Right forelimb (tissue), 1 donor: ENCODE measurements at places on chromosomes 3 and 15.

DNA sequence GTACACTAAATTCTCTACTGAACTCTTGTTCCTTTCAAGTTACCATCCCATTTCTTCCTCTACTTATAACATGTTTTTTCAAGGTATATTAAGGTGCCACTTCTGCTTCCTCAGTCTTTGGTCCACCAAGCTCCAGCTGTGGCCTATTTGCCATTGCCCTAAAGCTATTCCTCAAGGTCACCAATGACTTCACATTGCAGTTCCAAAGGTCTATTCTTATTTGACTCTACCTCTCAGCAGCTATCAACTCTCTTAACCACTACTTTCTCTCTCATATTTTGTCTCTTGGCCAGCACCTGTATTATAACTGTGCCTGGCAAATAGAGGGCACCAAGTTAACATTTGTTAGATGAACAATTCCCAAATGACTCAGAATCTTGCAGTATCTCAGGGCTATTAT is 354.7 kb downstream of the PLCL2 start:
- no peak for DNase-seq

- no peak for DNase-seq
These were observed 207.2 kb upstream of the GBE1 start for GRCh38 chr3:81968658-81969057.

DNA sequence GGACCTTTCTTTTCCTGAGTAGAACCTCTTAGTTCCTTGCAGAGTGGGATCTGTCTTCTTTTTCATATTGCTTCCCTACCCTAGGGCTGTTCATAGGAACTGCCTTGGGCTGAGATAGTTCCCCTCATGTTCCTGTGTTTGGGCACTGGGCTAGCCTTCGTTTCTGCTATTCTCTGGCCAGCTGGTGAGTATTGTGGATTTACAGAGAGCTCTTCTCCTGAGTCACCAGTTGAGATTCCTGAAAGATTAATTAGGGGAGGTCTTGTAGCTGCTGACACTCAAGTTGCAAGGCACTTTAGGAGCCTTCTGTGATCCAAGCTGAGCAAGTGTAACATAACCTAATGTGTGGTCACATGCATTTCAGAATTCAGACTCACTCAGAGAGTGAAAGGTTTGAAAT is 30.7 kb downstream of the CHD2 start:
- no peak for DNase-seq

- DNase-seq: no peak
These were observed 11.5 kb downstream of the CRYGS start for GRCh38 chr3:186532598-186533072.

GRCh38 chr3:182697345-182697919 is 95.9 kb upstream of the ATP11B start:
- no peak for DNase-seq

GRCh38 chr3:142276781-142277180 is 51.4 kb upstream of the GK5 start:
- DNase-seq: no peak

- no peak for DNase-seq
These were observed 160.5 kb upstream of the NR2E3 start for GRCh38 chr15:71649894-71650293.

DNA sequence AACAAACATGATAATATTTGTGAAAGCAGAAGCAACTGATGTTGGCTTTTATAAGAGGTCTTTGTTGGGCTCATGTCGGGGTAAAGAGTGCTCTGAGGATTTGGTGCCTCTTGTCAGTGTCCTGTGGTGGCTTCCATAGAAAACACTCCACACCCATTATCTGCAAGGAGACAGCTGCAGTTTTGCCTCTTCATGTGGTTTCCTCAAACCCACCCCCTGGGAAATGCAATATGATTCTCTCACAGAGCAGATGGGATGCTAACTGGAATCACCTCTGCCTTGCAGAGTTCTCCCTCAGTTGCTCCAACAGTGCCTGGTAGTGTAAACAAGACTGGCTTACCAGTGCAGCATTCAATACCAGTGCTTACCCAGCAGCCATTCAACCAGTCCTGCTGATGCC is 771.4 kb upstream of the CFAP20DC start:
- no peak for DNase-seq

DNA sequence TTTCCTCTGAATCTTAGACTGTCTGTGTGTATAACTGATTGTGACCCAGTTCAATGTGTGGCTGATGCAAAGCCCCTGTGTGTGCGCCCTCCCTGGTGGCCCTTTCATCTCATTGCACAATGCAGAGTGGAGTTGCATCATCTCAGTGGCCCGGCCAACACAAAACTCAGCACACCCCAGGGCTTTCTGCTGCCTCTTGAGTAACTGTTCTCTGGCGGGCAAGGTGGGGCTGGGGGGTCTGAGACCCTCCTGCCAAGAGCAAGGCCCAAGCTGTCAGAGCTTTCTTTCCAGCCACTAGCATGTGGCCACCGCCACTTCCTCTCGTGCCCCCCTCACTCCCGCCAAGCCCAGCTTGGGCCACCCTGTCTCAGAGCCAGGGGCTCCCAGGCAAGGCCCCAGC is 80.7 kb upstream of the ALDH1L1 start:
- DNase-seq: no peak

DNA sequence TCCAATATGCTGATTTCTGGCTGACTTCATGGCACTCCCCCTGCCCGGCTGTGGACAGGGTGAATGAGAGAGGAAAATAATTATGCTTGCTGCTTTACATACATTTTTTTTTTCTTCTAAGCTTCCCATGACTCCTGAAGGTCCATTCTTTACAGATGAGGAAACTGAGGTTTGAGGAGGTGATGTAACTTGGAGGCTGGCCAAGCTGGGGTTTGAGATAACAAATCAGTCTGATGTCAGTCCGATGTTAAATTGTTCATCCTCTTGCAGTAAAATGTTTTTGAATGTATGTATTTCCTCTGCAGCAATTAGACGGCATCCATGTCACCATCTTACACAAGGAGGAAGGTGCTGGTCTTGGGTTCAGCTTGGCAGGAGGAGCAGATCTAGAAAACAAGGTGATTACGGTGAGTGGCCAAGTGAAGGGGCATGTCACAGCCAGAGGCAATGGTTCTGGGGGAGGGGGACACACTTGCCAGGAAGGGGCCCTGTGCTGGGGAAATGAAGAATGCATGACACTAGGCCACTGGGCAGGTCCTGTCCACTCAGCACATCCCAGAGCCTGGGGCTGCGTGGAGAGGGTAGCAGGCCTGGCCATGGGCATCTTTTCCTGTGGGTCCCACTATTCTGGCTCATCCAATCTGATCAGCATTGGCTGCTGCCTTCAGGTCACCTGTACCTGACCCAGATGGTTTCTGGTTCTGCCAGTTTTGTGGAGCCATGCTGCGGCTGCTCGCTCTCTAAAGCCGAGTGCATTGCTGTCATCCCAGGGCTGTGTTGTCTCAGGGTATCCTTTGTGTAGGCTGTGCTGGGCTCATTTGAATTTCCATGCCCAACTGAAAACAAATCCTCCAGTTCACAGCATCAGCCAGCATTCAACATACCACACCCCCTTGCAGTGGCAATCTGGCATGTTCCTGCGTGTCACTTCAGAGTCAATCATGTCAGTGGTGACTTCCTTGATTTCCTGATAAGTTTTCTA is 20.4 kb downstream of the STARD5 start:
- DNase-seq: no peak

GRCh38 chr3:23600167-23600871 is 205.4 kb upstream of the UBE2E1 start:
- DNase-seq: no peak

GRCh38 chr3:61378311-61378710 is 127.1 kb upstream of the FHIT start:
- DNase-seq: no peak

DNA sequence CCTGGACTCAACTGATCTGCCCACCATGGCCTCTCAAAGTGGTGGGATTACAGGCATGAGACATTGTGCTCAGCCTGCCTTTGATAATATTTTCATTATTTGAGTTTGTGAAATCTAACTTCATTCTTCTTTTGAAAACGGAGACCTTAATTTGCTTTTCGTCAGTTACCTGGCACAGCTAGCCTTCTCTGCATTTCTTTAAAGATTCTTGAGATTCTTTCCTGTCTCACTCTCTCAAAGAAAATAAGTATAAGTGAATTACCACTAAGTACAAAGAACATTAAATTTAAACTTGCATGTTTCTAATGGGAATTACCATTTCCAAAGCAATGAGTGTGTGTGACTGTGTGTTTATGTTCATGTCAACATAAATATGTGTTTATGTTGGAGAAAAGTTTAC is 187.9 kb downstream of the NFKBIZ start:
- DNase-seq: no peak

DNA sequence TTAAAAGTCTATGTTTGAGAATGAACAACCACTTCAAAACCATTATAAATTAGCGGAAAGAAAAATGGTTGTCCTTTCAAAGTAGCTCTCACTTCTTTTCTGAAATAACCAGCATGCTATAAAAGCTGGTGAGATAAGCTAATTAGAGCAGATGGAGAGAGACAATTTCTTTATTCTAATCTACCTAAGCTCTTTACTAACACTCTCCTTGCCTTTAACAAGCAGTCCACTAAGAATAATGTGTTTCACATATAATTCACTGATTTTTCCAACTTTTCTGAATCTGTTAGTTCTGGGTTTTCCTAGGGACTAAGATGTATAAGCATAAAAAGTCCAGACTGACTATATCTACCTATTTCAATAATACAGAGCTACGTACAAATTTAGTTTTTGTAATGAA is at the start of gene IMPG2:
Gene IMPG2, minus strand, starts transcription at position 101 of the 400 bp plus-strand sequence. CDS start 203 bp downstream, outside the sequence.
- no peak for DNase-seq

GRCh38 chr15:38229705-38230310 is 22.8 kb upstream of the SPRED1 start:
- no peak for DNase-seq

DNA sequence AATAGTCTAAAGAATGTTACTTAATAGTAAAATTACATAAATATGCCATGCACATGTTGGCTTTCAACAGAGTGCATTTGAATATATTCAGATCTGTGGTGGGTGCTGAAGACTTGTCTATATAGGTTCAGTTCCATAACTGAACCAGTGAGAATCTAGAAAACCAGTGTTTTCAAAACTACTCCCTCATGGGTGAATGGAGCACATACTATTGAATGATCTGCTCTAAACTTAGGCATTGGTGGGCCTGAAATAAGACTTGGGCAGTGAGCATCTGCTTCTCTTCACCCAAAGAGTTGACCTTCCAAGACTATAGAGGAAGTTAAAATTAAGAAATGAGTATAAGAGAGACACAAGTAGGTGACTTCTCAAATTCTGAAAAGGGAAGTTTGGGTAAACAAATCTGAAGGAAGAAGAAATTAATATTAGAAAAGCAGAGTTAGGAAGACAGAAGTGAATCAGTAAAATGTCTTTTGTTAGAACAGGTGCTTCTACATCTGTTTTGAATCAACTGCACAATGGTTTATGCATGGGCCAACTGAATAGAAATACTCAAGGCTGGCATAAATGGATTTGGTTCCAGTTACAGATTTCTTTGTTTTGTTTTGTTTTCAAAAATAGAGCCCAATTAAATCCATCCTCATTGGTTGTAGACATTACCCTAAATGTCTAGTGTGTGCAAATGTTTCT is 19.3 kb downstream of the ALCAM start:
- DNase-seq: no peak

- DNase-seq: no peak
These were observed 1024.9 kb downstream of the TUSC7 start for GRCh38 chr3:117734496-117734895.

DNA sequence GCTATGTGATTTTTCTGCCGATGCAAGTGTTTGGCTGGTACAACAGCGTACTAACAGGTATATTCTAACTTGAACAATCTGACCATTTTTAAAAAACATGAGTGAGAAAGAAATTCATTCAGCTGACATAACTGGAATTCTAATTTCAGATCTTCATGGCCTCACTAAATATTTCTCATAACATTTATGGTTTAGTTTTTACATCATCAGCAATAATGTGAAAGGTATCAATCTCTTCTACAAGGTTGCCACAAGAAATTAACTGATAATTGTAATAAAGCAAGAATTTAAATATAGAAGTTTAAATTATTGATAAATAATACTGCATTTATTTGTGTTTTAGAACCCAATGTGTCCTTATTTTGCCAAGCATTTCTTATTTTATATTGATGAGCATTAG is 5.2 kb upstream of the C3orf80 start:
- no peak for DNase-seq

- no peak for DNase-seq
These were observed 451.6 kb upstream of the SEMA6D start for GRCh38 chr15:47265686-47266085.

- DNase-seq: peak; percentile 53
These were observed 222.8 kb upstream of the TBL1XR1 start for GRCh38 chr3:177419904-177420601.

DNA sequence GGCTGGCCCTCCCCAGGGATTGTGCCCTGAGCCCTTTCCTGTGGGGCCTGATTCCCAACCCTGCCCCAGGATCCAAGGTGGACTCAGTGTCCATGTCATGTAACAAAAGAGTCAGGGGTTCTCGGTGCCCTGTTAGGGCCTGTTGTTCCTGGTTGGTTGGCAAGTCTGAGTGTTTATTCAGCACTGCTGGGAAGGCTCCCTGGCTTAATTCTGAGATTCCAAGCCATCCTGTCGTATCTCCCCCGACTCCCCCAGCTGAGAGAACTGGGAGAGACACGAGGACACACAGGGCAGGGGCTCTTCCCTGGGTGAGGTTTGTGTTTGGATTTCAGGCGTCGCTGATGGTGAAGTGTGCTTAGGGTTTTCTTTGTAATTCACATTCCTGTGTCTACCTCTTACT is 78.3 kb downstream of the EEFSEC start:
- no peak for DNase-seq

- DNase-seq: no peak
These were observed 1.5 kb downstream of the CAMK1 start for GRCh38 chr3:9768141-9768775.

GRCh38 chr3:111929484-111929883 is 49.3 kb upstream of the ABHD10 start:
- DNase-seq: no peak

DNA sequence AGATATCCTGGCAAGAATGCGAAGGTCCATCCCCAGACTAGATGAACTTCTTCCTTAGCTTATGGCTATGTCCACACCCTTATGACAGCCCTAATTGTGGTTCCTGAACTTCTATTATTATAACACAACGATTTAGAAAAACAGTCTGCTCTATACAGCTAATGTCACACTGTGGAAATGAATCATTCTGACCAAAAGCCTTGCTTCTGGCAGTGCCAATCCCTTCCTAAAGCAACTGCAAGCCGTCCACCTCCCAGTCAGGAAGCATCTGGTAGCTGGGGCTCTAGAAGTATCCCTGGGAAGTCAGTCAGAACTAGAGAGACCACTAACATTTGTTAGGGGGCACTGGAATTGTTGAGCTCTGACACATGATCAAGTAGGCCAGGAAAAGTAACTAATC is 45.0 kb downstream of the MYO5A start:
- no peak for DNase-seq

- no peak for DNase-seq
These were observed 321.9 kb downstream of the ZPLD1 start for GRCh38 chr3:102756706-102757105.
